Neuronal stem cell (in vitro differentiated cells): ENCODE measurements at places on chromosomes 11 and 22.

DNA sequence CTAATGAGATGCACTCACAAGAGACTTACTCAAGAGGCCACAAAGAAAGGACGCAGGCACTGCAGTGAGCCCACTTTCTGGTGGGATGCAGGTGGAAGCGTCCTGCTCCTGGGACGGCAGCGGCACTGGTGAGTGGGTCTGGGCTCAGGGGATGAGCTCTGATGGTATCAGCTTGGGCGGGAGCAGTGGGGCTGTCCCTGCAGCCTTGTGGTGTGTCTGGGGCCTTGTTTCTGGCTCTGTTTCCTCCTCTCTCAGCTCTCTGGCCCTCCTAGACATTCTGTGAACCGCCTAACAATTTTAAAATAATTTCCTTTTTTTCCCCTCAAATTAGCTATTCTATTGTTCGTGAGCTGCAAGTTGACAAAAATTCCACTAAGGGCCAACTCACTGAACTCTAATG is 8.8 kb upstream of the ST14 start:
- DNase-seq: no peak

DNA sequence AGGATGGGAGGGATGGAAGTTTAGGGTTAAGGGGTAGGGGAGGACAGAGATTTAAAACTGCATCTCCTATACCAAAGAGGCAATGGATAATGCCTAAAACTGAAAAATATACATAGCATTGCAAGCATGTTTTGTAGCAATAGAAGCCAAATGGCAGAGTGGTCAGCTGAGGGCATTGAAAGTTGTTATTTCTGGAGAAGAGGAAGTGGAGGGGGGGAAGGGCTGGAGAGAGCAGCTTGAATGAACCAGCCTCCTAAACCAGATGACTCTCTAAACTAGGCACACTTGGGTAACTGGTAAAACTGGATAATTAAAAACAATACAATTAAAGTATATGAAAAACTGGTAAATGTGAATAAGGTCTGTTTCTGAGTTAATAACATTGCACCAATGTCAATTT is 70.3 kb upstream of the TP53I11 start:
- DNase-seq: no peak

- no peak for DNase-seq
Measured at GRCh38 chr11:72553706-72554105, 119.4 kb upstream of the CLPB start.

- DNase-seq: no peak
Measured at GRCh38 chr11:35571696-35572095, 46.3 kb upstream of the PAMR1 start.

- no peak for DNase-seq
Measured at GRCh38 chr11:35065566-35065965, 73.4 kb upstream of the CD44 start.

GRCh38 chr22:46758867-46759290 is 3.6 kb upstream of the TBC1D22A start:
- peak; percentile 45 for DNase-seq

DNA sequence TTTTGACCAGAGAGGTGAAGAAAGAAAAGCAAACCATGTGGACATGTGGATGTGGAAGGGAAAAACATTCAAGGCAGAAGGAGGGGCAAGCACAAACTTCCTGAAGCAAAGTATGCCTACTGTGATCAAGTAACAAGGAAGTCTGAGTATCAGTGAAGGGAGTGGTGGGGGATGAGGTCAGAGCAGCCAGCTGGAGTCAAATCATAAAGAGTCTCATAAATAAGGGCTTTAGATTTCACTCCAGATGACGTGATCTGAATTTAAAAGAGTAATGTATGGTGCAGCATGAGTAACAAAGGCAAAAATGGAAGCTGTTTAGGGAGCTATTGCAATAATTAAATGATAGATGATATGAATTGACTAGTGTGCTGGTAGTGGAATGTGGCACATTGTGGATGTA is 665.4 kb upstream of the CCDC90B start:
- no peak for DNase-seq

DNA sequence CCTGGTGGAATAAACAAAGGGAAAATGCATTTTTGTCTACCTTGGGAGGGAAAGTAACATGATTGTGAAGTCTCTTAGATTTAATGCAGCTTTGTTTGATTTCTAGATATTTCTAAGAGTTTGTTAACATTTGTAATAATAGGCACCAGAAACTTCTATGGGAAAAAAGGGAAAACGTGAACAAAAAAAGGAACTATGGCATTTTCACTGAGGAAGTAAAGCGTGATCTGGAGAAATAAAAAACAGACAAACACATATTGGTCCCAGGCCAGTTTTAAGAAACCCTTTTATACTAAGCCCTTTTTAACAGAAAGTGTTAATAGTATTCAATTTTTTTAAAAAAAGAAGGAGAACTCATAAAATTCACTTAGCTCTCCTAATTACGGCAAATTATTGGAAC is 6.9 kb upstream of the MS4A7 start:
- no peak for DNase-seq

DNA sequence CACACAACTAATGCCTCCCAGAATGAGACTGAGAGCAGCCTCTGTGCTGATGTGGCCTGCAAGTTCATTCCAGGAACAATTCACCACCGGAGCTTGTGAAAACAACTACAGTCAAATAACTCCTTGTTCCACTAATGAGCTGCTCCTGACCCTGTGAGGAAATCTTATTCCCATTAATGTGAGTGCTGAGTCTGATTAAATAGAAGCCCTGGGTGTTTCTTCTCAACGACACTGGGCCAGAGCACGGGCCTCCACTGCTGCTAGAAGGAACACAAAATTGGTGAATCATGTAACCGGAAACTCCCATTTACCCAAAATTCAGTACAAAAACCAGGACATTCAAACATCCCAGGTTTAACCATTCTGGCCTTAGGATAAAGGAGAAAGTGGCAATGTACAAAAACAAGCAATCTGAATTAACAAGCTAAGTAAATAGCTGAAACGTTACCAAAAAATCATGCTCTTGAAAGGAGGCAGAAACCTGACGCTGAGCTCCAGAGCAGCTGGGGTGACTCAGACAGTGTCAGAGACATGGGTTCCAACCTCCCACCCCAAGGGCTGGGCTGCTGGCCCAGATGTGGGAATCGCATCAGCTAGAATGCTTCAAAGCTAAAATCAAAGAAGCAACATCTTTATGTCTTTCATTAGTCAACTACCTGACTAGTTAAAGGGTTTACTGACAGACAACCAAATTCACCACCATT is 26.7 kb downstream of the SERGEF start:
- DNase-seq: no peak

GRCh38 chr11:83819931-83820549 is 533.9 kb upstream of the CCDC90B start:
- DNase-seq: peak; percentile 18

GRCh38 chr11:27204529-27204928 is 158.5 kb downstream of the CCDC34 start:
- no peak for DNase-seq

DNA sequence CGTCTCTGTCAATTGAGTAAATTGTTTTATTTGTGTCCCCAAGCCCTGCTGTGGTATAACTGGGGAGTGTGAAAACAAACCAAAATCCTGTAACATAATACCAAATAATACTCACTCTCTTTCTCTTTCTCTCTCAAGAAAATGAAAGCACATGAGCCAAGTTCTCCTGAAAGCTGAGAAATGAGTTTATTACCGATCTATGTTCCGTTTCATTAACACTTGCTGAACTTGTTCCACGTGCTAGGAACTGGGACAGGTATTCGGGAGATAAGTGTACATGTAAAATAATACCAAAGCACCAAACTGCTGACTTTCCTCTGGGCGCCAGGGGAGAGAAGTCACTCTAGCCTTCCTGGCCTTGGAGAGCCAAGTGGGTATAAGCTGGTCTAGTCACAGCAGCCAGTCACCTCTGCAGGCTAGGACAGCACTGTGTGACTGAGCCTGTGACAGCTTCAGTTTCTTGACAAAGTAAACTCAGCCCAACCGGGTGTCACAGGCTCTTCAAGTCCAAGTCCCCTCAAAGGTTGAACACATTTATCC is 23.1 kb downstream of the CD6 start:
- DNase-seq: no peak

- no peak for DNase-seq
Measured at GRCh38 chr11:109037856-109038780, 373.2 kb downstream of the DDX10 start.

GRCh38 chr11:126919147-126919823 is 81.3 kb downstream of the KIRREL3 start:
- DNase-seq: no peak

DNA sequence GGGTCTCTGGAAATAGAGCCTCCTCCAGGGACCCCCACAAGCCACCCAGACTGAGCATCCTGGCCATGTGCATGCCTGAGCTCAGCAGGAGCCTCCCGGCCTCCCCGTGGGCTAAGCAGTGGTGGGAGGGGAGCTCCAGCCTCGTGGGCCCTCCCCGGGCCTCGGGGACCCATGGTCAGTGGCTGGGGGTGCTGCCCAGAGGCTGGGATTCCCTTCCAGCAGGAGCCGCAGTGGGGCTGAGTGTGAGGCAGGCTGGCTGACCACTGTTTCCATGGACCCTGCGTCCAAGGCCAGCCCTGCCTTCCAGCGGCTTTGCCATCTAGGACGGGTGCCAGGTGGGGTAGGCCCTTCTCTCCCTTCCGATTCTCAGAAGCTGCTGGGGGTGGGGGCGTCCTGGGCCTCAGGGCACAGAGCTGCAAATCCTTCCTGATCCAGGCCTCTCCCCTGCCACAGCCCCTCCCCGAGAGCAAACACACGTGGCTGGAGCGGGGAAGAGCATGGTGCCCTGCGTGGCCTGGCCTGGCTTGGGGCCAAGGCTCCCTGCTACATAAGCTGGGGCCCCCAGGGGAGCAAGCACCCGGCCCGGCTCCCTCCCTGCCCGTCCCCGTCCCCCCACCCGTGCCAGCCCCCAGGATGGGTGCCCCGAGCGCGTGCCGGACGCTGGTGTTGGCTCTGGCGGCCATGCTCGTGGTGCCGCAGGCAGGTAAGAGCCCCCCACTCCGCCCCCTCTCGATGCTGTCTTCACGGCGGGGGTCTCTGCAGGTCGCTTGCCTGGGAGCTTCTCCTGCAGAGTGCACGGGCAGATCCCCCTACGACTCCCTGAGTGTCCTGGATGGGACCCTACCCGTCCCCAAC is at the start of gene MUC5B:
Gene MUC5B (plus strand): TSS at position 576 of the 855 bp plus-strand sequence. CDS start 58 bp downstream, at position 634.
- no peak for DNase-seq

- DNase-seq: no peak
Measured at GRCh38 chr22:27501191-27501936, 300.2 kb downstream of the MN1 start.

GRCh38 chr11:15885854-15886253 is 470.5 kb downstream of the SOX6 start:
- DNase-seq: no peak

DNA sequence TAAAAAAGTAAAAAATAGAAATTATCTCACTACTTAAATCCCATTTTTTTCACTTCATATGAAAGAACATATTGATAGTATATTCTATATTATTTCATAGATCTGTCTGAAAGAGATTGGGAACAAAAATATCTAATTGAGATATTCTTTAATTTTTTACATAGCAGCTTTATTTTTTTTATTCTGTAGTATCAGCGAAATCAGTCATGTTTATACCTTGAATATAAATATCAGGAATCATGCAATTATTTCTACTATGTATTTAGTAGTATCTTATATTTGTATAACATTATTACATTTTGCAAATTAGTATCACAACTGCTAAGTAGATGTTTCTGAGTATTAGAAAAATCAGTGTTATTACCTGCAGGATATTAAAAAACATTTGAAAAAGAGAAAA is 20.4 kb downstream of the C11orf54 start:
- no peak for DNase-seq

DNA sequence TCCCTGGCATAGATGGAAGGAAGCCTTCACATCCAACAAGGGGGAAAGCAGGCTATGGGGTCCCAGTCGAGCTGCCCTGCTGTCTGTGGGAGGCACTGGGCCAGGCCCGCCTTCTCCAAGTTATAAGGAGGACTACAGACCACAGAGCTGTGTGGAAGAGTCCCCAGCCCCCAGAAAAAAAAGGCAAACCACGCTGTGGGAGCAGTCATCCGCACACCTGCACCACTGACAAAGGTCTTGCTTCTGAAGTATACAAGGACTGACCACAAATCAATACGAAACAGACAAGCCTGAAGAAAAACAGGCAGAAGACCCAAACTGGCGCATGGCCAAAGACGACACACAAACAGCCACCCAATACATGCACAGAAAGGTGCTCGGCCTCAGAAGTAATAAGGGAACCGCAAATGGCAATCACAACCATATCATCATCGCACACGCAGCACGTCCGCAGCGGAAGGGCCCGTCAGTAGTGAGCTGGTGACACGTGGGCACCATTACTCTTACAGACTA is 384.1 kb downstream of the CTTN start:
- no peak for DNase-seq

DNA sequence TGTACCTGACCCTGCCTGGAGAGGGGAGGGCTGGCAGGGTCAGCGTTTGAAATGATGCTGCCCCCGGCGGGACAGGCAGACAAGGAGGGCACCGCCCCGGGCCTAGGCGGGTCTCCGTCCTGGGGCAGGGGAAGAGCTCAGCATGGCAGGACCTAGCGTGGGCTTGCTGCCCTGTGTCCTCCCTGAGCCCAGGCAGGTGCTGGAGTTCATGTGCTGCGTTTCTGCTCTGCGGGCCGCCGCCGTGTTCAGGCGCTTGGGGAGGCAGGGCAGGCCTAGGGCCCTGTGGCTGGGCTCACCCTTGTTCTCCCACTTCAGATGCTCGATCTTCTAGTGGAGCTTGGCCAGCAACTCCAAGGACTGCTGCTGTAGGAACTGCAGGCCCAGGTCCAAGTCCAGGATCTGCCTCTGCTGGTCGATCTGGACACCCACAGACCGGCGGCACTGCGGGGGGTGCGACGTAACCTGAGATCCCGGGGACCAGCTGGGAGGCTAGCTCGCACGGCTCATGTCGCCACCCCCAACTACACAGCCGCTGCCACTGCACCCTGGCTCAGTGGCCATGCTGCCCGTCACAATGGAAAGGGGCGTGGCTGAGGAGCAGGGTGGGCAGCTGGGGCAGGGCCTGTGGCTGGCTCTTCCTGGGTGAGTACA is 84.4 kb downstream of the MED15 start:
- peak; percentile 32 for DNase-seq

- DNase-seq: no peak
Measured at GRCh38 chr22:49663311-49663711, 164.4 kb downstream of the BRD1 start.

DNA sequence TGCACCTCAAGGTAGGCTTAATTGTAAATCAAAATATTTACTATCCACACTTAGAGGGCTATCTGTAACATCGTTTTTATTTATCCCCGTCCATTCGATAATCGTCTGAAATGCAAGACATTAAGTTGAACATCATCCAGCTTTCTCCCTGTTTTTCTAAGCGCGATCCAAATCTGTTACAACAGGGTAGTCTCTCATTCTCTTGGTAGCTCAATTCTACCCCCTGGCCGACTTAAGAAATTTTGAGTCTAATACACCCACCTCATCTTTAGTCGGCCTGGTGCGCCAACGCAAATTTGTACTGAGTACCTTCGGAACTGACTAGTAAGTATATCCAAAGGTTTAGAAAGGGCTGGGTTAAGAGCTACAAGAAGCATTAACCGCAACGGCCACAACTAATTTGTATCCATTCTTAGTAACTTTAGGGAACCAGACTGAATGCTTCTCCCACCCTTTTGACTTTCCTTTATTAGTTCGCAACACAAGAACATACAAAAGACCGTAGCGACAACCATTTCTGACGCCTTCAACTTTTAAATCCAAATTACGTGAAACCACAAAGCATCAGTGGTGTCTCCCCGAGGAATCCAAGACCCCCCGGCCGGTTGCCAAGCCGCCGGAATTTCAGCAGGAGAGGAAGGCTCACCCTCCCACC is 1.0 kb upstream of the ZNF143 start:
- peak; percentile 17 for DNase-seq
